Lung (tissue), 17 donors: ENCODE measurements at places on chromosomes 5 and 9. TPM values are rescaled to one million over a fixed set of nuclear protein-coding genes. Genes with fewer than 3 reads are reported as not detected.
A peak's percentile ranks its signal among the peaks of the same experiment; 100 is the strongest.

GRCh38 chr5:119280380-119280779, 75.4 kb upstream of the TNFAIP8 start:
- no peak for DNase-seq
- H3K4me3 ChIP-seq: no peak overlapping the region
- no peaks in the 10 kb centered on the region for H3K4me1 ChIP-seq
- H3K27me3 ChIP-seq: no peaks in the 10 kb centered on the region

DNA sequence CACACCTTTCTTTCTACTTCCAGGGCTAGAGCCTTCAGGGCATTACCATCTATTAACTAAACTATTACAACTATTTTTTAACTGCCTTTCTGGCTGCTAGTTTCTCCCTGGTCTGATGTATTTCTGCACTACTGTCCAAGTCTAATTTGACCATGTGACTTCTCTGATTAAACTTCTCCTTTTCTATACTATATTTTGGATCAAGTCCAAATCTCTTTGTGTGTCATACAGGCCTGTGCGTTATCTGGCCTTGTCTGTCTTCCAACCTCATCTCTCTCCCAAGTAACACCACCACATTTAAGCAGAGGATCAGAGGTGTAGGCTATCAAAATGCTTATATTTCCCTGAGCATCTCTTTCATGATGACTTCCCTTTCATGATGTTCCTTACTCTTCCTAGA, 47.2 kb upstream of the OR13F1 start:
- H3K36me3 ChIP-seq: no peaks in the 10 kb centered on the region
- no peaks in the 10 kb centered on the region for H3K4me1 ChIP-seq
- H3K4me3 ChIP-seq: no peak overlapping the region
- no peaks in the 10 kb centered on the region for H3K27me3 ChIP-seq

Gene ASPN
- 18.9 TPM for total RNA-seq

Gene RXRA
- 24.2 TPM for total RNA-seq

DNA sequence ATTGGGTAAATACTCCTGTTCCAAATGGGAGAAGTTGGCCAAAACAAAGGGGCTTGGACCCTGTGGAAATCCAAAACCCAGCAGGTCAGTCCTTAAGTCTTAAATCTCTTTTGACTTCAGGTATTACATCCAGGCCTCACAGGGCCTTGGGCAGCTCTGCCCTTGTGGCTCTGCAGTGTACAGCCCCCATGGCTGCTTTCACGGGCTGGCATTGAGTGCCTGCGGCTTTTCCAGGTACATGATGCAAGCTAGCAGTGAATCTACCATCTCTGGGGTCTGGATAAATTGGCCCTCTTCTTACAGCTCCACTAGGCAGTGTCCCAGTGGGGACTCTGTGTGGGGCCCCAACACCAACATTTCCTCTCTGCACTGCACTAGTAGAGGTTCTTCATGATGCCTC, 308.5 kb upstream of the ARRDC3 start:
- no peak for DNase-seq
- H3K36me3 ChIP-seq: no peaks in the 10 kb centered on the region
- H3K4me3 ChIP-seq: no peak overlapping the region
- H3K27ac ChIP-seq: no peak overlapping the region
- no peaks in the 10 kb centered on the region for H3K27me3 ChIP-seq

- no peaks in the 10 kb centered on the region for H3K27me3 ChIP-seq
- peak; percentile 61 for DNase-seq
- no peak overlapping the region for H3K27ac ChIP-seq
Measured at GRCh38 chr9:69877852-69878514, 57.4 kb downstream of the CFAP95 start.
